Stimulated activated CD8-positive, alpha-beta memory T cell treated with anti-CD3 and anti-CD28 coated beads, Interleukin-12 subunit alpha, Interleukin-12 subunit beta, amount 100 ng/mL, for 1 hour (primary cell): ENCODE measurements at places on chromosomes 5 and 9.

DNA sequence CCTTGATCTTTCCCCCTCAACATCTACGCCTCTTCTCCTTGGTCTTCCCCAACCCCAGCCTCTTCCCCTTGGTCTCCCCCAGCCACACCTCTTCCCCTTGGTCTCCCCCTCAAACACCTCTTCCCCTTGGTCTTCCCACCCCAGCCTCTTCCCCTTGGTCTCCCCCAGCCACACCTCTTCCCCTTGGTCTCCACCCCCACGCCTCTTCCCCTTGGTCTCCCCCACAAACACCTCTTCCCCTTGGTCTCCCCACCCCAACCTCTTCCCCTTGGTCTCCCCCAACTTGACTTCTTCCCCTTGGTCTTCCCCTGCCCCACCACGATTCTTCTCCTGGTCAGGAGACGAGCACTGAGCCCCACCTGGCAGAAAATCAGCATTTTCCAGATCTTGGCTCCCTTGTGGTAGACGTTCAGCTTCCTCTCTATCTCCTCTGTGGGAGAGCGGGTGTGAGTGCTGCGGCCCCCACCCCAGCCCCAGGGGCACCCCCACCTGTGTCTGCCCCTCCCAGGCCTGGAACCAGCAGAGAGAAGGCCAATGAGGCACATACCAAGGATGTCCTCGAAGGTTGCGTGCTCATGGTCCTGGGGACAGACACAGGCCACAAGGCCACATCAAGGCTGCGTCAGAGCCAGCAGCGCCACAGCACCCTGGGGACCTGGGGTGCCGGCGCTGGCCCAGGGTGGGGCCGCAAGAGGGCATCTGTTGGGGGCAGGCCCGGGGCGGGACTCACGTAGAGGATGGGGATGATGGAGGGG lies 7.0 kb downstream of the NSMF start:
- no peak for DNase-seq

DNA sequence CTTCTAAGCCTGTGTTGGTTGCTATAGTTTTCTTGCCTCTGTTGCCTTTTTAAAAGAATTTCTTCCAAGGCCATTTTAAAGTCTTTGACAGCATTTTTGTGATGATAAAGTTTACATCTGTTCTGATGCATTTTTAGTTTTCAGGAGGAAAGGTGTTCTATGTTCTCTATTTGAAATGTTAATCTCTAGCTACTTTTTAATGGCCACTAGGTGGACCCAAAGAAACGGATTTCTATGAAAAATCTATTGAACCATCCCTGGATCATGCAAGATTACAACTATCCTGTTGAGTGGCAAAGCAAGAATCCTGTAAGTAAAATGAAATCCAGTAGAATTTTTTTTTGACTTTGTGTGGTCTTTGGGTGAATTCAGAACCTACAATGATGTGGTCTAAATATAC lies 60.2 kb downstream of the MELK start:
- DNase-seq, result no peak

DNA sequence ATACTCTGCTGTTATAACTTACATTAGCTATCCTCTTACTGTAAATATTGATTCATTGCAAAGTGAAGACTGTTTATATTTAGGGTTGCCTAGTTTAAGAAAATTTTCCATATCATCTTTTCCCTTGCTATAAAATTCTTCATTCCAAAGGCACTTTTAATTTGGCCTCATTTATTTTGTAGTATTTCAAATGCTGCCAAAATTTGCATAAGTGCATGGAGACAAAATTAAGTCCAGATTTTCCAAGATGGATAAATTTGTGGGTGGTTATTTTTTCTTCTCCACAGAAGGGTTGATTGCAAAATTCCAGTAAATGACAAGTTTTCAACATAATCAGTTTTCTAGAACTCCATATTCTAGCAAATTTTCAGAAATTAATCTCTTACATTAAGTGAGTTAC lies 141.5 kb upstream of the MTAP start:
- DNase-seq, result no peak

DNA sequence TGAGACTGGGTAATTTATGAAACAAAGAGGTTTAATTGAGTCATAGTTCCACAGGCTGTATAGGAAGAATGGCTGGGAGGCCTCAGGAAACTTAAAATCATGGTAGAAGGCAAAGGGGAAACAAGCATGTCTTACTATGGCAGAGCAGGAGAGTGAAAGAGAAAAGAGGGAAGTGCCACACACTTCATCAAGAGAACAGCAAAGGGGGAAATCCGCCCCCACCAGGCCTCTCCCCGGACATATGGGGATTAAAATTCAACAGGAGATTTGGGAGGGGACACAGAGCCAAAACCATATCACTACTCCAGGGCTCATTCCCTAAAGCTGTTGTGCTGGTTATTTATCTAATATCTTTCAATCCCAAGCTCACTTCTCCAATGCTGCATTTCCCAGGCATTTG lies 50.2 kb upstream of the NR3C1 start:
- no peak for DNase-seq

DNA sequence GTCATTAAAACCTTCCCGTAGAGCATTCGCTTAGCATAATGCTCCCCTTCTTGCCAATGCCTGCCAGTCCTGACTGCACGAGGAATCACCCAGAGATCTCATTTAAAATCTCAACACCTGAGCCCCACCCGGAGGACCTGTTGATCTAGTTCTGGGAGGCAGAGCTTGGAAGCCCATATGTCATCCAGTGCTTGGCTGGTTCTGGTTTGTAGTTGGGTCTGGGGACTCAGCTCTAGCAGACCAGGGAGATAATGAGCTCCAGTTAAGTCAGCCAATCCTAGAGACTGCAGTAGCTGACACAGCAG lies 131.8 kb upstream of the DAP start:
- DNase-seq, result no peak

DNA sequence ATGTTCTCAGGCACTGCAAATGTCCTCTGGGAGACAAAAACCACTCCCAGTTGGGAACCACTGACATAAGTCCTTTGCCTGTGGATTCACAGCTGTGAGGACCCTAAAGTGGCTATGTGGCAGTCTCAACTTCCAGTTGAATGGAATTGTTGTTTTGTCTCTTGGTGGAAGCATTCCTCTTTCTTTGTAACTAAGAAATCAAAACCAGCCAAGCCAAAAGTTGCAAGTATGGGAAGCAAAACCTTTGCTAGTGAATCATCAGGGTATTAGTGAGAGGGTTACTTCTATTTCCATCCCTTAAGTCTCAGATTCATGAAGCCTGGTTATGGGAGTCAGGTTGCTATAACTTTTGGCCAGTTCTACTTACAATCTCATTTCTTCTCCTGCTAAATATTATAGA lies 49.8 kb upstream of the RPS23 start:
- DNase-seq, result no peak
